ENCODE measurements at places on chromosomes 5 and 9.

DNA sequence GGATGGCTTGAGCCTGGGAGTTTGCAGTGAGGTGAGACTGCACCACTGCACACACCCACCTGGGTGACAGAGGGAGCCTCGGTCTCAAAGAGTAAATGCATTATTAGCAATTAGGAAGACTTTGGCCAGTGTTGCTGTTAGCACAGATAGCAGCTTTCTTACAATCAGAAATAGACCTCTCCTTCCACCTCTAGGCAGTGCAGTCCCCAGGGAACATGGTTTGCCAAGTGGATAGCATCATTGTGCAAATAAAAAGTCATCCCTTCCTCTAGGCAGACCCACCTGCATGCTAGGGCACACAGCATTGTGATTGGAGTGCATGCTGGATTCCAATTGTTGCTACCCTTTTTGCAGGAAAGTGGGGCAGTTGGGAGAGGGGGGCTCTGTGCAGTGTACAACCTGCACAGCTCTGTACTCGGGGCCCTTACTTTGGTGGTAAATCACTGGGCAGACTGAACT lies 77.9 kb upstream of the KLF9 start:
- no peak for DNase-seq

DNA sequence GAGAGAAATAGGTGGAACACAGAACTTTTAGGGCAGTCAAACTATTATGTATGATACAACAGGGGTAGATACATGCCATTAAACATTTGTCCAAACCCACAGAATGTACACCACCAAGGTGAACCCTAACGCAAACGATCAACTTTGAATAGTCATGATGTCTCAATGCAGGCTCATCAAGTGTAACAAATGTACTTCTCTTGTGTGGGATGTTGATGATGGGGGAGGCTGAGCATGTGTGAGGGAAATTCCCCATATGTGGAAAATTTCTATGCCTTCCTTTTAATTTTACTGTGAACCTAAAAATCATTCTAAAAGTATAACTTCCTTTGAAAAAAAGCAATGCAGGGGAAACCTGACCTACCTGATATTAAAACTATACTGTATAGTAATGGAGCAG lies 201.4 kb upstream of the RASEF start:
- no peak for DNase-seq

DNA sequence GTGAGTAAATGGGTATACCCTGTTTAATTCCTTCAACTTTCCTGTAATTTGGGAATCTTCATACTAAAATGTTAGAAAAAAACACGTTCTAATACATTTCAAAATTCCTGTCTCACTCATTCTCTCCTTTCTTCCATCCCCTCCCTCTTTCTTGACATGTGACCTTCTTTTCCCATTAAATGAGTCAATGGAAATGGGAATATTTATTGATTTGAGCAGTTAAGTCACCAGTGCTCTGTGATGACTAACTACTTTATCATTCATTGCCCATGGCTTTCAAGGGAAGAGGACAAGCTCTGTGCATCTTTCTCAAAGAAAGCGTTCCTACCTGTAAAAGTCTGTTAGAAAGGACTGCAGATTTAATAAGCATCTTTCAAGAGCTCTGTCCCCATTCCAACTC lies 144.4 kb upstream of the MAP3K1 start:
- DNase-seq = no peak

DNA sequence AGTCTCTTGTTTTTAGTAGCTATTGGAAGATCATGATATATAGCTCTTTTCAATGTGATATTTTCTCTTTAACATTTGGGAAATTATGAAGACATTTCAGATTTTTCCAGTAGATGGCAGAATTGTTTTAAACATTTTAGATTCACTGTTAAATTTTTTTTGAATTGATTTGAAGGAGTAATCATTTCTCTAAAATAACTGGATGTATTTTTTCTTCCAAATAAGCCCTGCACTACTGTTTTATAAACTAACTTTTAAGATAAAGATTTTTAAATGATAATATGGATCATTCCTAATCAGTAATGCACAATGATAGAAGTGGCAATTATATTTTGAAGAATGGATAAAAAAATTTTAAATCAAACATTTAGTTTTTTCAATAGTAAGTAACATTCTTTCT lies 14.2 kb downstream of the NDUFAF2 start:
- no peak for DNase-seq

GRCh38 chr9:78871452-78872331 lies 574.8 kb downstream of the PSAT1 start:
- no peak for DNase-seq

DNA sequence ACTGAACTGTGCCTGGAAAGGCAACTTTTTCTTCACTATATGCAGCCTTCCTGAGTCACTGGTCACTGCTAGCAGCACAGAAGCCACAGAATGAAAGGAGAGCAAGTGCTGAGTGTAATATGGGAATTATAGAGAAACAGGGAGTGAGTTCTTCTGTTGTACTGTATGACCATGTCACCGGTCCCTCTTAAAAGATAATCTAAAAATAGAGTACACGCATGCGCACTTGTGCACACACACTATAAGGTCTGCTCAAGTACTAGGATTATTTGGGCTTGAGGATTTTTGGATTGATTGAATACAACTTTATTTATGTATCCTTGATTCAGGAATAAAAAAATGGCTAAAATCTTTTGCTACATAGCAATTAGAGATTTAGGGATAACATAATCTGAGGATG lies 571.9 kb downstream of the PDE4D start:
- DNase-seq = no peak

GRCh38 chr9:132169672-132170392 lies 8.0 kb downstream of the NTNG2 start:
- DNase-seq = peak; percentile 14

GRCh38 chr9:130659699-130660248 lies 4.6 kb upstream of the PRDM12 start:
- DNase-seq = no peak

DNA sequence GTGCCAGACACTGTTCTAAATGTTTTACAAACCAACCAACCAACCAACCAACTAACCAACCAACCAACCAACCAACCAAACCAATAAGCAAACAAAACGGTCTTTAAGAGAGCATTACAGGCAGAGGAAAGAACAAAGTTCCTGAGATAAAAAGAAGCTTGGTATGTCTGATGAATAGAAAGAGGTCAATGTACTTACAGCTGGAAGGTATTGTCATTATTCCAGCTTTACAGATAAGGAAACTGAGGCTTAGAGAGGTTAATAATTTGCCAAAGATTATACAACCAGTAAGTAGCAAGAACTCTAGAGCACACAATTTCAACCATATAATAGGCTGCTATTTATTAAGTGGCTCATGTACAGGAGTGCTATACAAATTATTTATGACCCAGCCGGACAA lies 29.6 kb downstream of the C9orf57 start:
- no peak for DNase-seq

DNA sequence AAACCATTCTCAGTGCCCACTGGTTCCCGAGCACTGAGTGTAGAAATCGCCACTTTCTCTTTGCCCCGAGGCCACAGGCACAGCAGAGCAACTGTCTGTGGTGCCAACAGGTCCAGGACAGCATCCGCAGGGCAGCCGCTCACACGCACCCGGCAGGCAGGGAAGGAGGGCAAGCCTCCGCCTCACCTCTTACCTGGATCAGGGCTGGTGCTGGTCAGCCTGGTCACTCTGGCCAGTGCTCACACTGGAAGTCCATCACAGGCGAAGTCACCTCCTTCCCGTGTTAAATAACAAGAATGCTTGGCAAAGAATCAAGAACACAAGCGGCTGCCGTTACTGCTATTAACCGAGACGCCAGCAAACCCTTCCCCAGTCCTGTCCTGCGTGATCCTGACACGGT lies 13.7 kb downstream of the DIPK1B start:
- no peak for DNase-seq

DNA sequence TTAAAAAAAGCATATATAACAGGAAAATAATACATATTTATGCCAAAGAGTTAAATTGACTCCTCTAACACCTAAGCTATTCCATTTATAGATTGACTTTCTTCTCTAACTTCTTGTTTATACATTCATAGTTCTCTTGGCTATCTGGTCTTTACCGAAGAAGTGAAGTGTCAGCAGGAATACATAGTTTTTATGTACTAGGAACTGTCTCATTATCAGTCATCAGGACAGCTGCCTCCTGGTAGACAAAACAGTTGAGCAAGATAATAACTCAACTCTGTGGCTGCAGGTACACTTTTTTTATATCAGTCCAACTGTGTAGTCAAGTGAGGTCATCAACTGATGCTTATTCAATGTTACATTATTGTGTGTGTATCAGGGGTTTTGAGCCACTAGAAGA lies 1436.0 kb upstream of the NUDT12 start:
- DNase-seq = no peak

- no peak for DNase-seq
Measured at GRCh38 chr5:176779537-176779936, 30.8 kb upstream of the UNC5A start.

DNA sequence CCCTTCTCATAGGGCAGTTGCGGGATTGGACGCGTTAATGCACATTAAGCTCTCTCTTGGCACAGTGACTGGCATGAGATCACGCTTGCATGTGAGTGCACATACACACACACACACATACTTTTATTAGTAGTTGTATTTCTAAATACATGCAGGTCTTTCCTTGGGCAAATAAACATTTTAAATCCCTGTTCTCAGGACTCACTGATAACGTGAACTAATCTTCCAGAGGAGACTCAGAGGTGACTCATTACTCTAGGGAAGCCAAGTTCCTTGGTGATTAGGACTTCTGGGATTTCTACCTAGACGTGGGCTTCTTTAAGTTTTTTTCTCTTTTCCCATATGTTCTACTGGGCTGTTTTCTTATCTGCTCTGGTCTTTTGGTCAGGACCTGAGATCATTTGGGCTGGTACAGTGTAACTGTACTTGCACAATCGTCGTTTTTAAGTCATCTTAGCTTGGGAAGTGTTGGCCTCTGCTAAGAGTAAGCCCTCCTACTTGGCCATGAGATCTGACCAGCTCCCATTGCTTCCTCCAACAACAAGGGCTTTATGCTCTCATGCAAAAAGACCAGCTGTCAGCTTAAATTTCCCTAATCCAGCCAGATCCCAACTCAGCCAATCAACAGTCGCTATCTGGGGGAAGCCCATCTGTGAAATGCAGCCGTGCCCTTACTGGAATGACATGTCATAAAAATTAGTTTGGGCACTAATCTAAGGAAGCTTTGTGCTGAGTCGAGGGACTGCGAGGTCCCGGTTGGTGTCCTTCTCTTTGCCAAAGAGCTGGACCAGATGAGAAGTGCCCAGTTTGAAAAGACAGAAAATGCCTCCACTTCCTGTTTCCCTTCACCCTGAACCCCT lies 176.4 kb upstream of the ANKRD55 start:
- no peak for DNase-seq

- no peak for DNase-seq
Measured at GRCh38 chr5:164256351-164256750, 750.9 kb downstream of the MAT2B start.

- no peak for DNase-seq
Measured at GRCh38 chr5:172805736-172806255, 28.3 kb upstream of the ERGIC1 start.

DNA sequence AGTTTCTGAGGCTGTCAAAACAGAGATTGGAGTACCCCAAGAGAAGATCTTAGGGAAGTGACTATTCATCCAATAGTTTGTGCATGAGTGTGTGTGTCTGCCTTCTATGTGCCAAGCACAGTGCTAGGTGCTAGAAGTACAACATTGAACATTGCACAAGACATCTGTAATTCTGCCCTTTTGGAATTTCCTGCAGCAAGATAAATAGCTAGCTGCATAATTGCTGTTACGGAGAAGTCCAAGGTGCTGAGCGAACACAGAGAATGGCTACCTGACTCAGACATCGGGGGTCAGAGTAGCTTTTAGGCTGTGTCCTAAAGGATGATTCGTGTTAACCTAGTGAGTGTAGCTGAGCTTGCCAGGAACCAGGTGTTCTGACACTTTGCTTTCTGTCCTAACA lies 44.8 kb downstream of the PAPPA start:
- DNase-seq = no peak

DNA sequence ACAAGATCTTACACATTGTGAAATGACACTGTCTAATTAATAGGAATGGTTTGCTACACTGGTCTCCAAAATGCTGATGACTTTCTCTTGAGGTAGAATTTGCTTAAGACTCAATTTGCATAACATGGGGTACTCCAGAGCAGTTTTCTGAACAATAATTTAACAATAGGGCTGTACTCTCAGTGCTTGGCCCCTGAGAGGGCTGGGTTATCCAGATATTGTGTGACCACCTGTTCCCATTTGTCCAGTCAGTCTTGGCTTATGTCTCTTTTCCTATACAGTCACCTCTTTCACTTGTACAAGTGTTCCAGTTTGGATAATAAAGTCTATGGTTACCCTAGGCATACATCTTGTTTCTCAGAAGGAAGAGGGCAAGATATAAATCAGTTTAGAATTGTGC lies 17.9 kb downstream of the ZSWIM6 start:
- no peak for DNase-seq

DNA sequence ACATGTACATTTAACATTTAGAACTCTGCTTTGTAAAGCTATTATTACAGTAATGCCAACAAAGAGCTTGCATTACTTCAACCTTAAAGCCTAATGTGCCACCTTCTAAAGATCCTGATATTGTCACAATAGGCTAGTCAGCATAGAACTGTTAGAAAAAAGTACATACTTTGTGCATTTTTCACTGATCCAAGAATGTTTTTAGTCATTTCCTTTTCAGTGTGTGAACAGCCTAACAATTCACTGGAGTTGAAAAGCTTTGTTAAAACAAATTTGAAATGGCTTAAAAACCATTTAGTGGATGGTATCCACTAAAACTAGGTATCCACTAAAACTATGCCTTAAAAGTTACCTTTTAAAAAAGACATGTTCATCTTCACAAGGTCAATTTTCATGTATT lies 4.5 kb downstream of the RPS6 start:
- no peak for DNase-seq

- DNase-seq = no peak
Measured at GRCh38 chr5:43523662-43524072, 8.7 kb upstream of the C5orf34 start.

- DNase-seq = no peak
Measured at GRCh38 chr5:102902647-102903046, 147.5 kb downstream of the PAM start.

DNA sequence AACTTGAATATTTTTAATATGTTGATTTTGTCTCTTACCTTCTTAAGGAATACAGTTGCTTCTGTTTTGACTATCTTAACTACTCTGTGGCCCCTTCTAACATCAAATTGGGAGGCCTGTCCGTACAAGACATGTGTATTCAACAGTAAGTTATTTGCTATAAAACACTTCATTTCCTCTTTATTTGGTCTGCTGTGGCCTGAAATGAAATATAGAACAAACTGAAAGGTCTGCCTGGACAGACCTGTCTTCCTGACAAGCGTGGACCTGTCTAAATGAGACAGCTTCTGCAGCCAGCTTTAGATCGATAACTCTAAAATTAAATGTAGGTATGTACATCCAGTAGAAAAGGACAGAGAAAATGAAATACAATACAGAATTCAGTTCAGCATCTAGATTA lies 2.2 kb upstream of the LPAR1 start:
- no peak for DNase-seq

DNA sequence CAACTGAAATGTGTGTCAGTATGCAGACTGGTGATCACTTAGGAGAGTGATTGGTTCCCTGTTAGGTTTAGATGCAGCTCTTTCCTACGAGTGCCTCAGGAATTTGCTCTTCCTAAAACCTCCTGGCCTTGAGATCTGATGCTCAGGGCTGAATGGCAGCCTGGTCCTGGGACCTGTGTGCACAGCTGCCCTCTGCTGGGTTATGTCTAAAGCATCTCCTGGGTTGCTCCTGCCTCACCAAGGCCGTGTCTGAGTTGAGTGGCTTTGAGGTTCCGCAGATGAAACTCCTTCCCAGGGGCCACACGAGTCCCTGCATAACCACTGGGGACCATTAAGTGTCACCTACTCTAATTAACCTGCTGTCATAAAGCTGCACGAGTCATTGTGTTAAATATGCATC lies 59.5 kb downstream of the MVB12B start:
- no peak for DNase-seq

GRCh38 chr5:99032234-99033013 lies 103.6 kb upstream of the CHD1 start:
- DNase-seq = no peak
